Fibroblast of skin of right biceps (primary cell): ENCODE measurements at places on chromosomes 5 and 9.

DNA sequence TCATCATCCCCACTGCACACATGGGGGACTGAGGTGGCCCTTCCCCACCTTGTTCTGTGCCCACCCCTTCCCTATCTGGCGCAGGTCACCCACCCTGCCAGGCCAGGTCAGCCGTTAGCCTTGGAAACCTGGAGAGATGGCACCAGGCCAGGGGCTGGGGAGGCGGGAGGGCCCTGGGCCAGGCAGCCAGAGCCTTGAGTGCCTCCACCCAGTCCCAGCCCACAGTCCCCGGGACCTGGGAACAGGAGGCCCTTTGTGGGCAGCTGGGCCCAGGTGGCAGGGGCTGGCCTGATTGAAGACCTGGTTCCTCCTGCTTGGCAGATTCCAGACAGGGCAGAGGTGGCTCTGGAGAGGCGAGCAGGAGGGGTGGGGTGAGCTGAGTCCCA is 70.6 kb downstream of the LRSAM1 start:
- no peak for DNase-seq

DNA sequence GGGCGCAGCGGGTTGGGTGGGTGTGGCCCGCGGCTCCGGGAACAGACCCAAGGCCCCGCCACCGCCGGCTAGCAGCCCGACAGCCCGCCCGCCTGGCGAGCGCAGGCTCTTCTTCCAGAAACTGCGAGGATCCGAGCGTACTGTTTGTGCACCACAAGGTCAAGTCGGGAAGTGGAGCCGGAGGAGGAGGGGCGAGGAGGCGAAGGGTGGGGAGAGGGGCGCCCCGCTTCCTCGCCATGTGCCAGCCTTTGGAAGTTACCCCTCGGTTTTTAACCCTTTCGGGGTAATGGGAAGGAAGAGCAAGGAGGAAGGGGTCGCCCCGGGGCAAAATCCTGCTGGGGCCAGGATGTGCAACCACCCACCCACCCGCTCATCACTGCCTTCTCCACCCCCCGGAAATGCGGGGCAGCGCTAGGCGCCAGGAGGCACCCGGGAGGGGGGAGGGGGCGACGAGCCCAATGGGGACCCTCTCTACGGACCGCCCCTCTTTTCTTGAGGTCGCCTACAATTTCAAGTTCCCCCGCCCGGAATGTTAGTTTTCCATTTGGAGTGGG is 1.1 kb upstream of the JADE2 start:
- peak; percentile 68 for DNase-seq

- DNase-seq, result no peak
These were observed 16.0 kb downstream of the INSYN2B start for GRCh38 chr5:169964246-169964645.

GRCh38 chr5:15191012-15191411 is 309.0 kb upstream of the FBXL7 start:
- DNase-seq, result no peak

DNA sequence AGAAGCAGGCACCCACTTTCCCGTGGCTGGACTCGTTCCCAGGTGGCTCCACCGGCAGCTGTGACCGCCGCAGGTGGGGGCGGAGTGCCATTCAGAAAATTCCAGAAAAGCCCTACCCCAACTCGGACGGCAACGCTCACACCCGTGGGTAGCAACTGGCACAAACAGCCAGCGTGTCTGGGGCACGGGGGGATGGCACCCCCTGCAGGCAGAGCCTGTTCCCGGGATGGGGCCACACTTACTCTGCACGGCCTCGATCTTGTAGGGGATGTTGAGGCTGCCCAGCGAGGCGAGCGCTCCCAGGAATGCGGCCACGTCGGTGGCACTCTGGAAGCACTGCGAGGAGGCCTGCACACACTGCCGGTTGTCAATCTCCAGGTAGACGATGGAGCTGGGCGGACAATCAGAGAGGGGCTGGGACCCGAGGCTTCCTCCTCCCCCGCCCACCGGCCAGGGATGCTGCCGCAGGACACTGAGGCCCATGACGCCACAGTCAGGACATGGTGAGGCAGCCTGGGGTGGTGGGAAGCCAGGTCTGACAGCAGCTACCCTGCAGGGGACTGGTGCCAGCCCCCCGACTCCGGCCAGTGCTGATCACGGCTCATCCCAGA is 20.2 kb upstream of the SEC16A start:
- DNase-seq, result no peak

DNA sequence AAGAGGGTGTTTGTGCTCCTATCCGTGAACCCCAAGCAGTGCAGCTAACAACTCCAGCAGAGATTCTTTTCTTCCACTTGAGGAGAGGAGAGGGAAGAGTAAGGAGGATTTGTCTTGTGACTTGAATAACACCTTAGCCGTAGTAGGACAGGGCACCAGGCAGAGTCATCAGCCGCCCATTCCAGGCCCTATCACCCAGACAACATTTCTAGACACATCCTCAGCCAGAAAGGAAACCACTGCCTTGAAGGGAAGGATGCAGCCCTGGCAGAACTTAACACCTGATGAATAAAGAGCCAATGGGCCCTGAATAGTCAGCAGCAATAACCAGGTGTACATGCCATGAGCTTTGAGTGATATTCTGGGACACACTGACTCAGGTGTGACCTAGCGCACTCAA is 1013.0 kb upstream of the COX7C start:
- DNase-seq, result no peak

- no peak for DNase-seq
These were observed 31.6 kb downstream of the DUSP1 start for GRCh38 chr5:172739375-172739774.

- DNase-seq, result no peak
These were observed 175.1 kb downstream of the TMC1 start for GRCh38 chr9:72696511-72696910.

GRCh38 chr9:37508834-37509206 is 23.1 kb downstream of the POLR1E start:
- DNase-seq, result no peak

- no peak for DNase-seq
These were observed 4.7 kb upstream of the SLC25A46 start for GRCh38 chr5:110734101-110734500.

- DNase-seq, result no peak
These were observed 567.0 kb upstream of the SGCD start for GRCh38 chr5:155759984-155760383.

DNA sequence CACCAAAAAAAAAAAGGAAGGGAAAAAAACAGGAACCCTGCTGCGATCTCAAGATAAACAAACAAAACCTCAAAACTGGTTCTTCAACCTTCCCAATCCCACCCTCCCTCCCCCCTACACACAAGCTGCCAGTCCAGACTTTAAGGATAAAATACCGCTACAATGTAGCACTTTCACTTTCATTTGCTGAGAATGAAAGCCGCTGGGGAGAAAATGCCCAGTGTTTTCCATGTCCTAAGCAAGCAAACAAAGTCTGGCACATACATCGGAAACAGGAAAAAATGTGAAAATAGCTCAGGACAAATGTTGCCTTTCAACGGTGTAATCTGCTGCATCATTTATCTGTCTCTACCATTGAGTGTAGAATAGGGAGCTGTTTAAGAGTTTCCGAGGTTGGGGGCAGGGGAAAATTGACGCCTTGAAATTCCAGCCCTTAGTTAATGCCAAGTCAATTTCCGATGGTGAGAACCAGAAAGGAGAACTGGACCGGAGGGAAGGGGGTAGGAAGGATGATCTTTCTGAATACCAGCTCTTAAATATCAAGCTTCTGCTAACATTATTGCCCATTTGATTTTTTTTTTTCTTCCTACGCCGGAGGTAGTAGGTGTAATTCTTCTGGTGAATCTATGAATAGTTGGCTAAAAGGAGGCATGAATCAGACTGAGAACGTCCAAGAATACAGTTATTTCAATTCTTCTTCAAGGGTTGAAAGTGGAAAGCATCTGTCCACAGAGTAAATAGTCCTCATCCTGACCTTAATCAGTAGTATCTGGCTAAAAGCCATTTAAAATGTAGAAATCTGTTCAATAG is 1.2 kb upstream of the ADAMTS6 start:
- DNase-seq, result peak; percentile 65

GRCh38 chr5:114417519-114417918 is 55.6 kb downstream of the KCNN2 start:
- no peak for DNase-seq

GRCh38 chr5:154901276-154901675 is 36.7 kb downstream of the GEMIN5 start:
- DNase-seq, result no peak
